Esophagus squamous epithelium (tissue), 5 donors: ENCODE measurements at places on chromosomes 12 and 14.

- DNase-seq, result no peak
Observed at GRCh38 chr14:63777024-63777423, 49.2 kb upstream of the SGPP1 start.

- no peak for DNase-seq
Observed at GRCh38 chr12:108270035-108270848, 68.9 kb downstream of the CMKLR1 start.

GRCh38 chr14:92259613-92260357 lies 63.2 kb upstream of the SLC24A4 start:
- no peak for DNase-seq

DNA sequence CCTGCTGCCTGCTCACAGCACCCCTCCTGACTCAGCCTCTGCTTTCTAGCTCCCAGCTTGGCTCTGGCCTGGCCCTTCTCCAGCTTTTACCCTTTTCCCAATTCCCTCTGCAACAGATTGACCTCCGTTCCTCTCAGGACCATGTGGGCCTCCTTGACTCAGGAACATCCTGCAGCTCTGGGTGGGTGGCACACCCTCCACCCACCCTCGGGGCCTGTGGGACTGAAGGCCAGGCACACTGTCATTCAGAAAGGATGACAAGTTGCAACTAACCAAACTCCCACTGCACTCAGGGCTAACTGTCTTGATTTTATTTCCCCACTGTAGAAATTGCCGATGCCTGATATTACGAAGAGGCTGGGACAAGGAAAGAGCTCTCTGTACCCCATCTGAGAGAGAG lies 59.4 kb downstream of the HELB start:
- DNase-seq, result no peak

DNA sequence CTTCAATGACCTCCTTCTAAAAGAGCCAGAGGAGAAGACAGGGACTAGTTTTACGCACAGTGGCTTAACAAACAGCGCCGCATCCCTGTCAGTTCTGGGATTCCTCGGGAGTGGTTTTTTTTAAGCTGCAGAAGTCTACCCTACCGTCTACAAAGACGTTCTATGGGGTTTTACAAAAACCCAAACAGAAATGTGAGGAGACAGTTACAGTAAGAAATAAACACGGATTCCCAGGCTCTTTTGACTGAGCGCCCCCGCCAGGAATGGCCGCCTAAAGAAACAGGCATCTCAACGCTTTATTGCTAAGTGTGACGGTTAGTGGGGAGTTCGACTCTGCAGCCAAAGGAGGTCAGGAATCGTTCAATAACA lies 484 bp downstream of the ALKBH1 start:
- no peak for DNase-seq
